ENCODE measurements at places on chromosomes 5 and 9.
A peak's percentile ranks its signal among the peaks of the same experiment; 100 is the strongest.

GRCh38 chr5:58649716-58650115 is 66.8 kb downstream of the RAB3C start:
- DNase-seq: no peak

DNA sequence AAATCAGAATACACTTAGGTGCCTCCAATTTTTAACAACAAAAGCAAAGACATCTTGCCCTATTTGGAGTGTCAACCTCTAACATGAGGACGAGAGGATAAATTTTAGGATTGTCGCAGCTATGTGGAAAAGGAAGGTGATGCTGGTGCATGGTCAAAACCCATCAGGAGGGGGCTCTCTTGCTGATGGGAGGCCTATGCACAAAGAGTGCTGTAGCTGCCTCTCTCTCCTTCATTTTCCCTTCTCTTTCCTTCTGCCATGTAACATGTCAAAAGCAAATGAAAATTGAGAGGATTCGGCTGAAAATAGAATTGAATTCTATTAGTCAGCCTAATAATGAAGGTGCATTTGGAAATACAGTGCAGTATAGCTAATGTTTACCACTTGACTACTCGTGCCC is 578.7 kb upstream of the ZNF462 start:
- DNase-seq: peak; percentile 25

DNA sequence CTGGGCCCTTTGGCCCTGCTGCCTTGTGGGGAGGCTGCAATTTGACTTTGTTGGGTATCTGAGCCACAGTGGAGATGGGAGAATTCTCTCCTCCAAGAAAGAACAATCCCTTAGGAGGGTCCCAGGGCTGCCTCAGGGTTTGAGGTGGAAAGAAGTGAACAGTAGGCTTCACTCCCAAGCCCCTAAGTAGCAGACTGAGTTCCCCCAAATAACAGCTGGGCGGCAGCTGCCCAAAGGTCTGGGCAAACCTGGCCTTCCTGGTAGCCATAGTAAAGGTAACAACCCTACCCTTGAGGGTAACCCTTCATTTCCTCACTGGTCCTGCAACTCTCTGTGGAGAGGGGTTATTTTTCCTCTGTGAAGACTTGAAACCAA is 746 bp downstream of the RGS3 start:
- no peak for DNase-seq

DNA sequence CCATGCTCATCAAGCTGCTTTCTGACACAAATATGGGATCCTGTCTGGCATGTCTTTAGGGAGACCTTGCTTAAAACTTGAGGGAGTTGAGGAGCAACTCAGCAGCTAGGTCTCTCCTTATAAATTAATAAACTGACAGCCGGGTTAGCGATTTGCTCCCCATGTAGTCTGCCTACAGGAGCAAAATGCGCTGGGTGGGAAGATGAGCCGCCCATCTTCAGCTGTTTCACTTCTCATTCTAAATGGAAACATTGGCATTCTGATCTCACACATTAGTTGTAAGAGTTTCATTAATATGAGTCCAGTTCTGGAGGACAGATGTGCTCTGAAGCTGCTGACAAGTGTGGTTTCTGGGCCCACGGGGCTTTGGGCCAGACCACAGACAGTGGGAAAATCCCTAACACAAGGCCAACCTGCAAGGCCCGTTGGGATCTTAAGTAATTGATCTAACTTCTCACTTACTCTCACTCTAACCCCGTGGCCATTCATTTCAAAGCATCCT is 197.0 kb downstream of the MCTP1 start:
- DNase-seq: no peak

GRCh38 chr5:76999451-76999850 is 30.8 kb upstream of the AGGF1 start:
- peak; percentile 25 for DNase-seq

Measured in Kasumi-1 (cell line).